ENCODE measurements at places on chromosomes 3 and 15. TPM values are rescaled to one million over a fixed set of nuclear protein-coding genes. Genes with fewer than 3 reads are reported as not detected.

DNA sequence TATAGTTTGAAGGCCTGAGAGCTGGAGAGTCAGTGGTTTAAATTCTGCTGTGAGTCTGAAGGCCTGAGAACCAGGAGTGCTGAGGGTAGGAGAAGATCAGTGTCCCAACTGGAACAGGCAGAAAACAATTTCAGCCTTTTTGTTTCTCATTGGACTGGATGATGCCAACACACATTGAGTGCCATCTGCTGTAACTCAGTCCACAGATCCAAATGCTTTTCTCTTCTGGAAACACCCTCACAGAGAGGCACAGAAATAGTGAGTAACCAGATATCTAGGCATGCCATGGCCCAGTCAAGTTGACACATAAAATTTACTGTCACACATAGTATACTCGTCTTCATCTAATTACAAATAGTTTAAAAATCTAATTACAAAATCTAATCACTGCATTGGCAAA, 100.8 kb downstream of the NEO1 start:
- no peak for DNase-seq
- no peaks in the 10 kb centered on the region for H3K27me3 ChIP-seq
- H3K4me3 ChIP-seq = no peak overlapping the region
- no peaks in the 10 kb centered on the region for H3K4me1 ChIP-seq

- no peak for DNase-seq
- no peak overlapping the region for H3K4me3 ChIP-seq
- H3K4me1 ChIP-seq = no peaks in the 10 kb centered on the region
- no peaks in the 10 kb centered on the region for H3K27me3 ChIP-seq
Observed at GRCh38 chr15:38961931-38962330, 397.3 kb upstream of the RASGRP1 start.

DNA sequence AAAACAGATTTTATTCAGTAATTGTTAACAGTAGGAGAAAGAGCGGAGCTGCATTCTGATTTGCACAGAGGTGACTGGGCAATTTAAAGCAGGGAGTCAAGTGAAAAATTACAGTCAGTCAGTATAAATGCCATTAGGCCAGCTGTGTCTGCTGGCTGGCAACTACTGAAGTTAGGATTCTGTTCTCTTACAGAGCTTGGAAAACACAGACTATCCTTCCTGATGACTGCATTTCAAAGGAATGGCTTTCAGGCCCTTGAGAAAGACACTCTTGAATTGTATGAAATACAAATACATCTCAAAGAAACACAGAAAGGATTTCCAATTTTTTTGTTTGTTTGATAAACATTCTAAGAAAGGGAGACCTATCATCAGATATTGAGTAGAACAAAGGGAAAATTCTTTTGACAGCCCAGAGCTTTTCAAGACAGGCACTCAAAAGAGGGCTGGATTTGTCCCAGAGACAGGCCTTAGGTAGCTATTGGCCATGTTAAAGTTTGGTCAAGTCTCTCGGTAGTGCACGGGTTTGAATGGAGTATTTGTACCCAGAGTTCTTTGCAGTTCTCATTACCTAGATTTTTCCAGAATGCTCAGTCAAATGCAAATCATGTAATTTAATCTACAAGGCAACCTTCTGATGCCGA, 551.2 kb upstream of the CCDC54 start:
- H3K36me3 ChIP-seq = no peaks in the 10 kb centered on the region
- no peak overlapping the region for H3K27ac ChIP-seq
- H3K4me1 ChIP-seq = no peaks in the 10 kb centered on the region

Gene FOXB1
- 0.14 TPM for total RNA-seq

Gene CASR
- not detected for total RNA-seq

GRCh38 chr15:67771189-67771800, 54.0 kb upstream of the SKOR1 start:
- H3K4me1 ChIP-seq = no peaks in the 10 kb centered on the region
- no peak overlapping the region for H3K4me3 ChIP-seq
- H3K27ac ChIP-seq = no peak overlapping the region
- DNase-seq = no peak
- H3K27me3 ChIP-seq = no peaks in the 10 kb centered on the region
- no peaks in the 10 kb centered on the region for H3K36me3 ChIP-seq

DNA sequence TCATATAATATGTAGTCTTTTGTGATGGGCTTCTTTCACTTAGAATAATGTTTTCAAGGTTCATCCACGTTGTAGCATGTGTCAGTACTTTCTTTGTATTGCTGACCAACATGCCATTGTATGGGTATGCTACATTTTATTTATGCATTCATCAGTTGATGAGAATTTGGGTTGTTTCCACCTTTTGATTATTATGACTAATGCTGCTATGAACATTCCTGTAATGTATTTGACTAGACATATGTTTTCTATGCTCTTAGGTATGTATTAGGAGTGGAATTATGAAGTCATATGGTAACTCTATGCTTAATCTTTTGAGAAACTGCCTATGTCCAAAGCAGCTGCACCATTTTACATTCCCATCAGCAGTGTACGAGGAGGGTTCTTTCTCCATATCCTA, 3.2 kb upstream of the PODXL2 start:
- H3K4me3 ChIP-seq = no peak overlapping the region
- H3K36me3 ChIP-seq = no peaks in the 10 kb centered on the region
- peaks cover 4% of the 10 kb centered on the region for H3K27me3 ChIP-seq
- peaks cover 19% of the 10 kb centered on the region for H3K4me1 ChIP-seq
- no peak for DNase-seq

DNA sequence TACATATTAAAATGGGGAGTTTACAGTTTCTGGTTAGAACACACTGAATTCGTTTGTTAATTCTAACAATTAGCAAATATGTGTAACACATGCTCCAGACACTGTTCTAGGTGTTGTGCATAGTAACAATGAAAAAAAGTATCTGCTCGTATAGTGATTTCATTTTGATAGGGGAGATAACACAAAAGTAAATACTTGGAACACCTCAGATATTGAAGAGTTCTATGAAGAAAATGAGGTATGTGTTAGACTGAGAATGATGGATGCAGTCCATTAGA, 6.8 kb upstream of the TMF1 start:
- peaks cover 29% of the 10 kb centered on the region for H3K36me3 ChIP-seq
- no peak for DNase-seq
- no peak overlapping the region for H3K4me3 ChIP-seq
- peak overlapping the region; percentile 17 for H3K27ac ChIP-seq
- H3K27me3 ChIP-seq = no peaks in the 10 kb centered on the region
- peaks cover 37% of the 10 kb centered on the region for H3K4me1 ChIP-seq

Gene CD200R1
- 29.2 TPM for total RNA-seq

GRCh38 chr15:54840621-54841398, 355.9 kb downstream of the RSL24D1 start:
- H3K4me3 ChIP-seq = no peak overlapping the region
- H3K36me3 ChIP-seq = no peaks in the 10 kb centered on the region
- DNase-seq = no peak
- H3K27me3 ChIP-seq = no peaks in the 10 kb centered on the region
- no peak overlapping the region for H3K27ac ChIP-seq
- H3K4me1 ChIP-seq = no peaks in the 10 kb centered on the region
